ENCODE measurements at places on chromosomes 3 and 15. TPM values are rescaled to one million over a fixed set of nuclear protein-coding genes. Genes with fewer than 3 reads are reported as not detected.

- DNase-seq: no peak
- H3K27ac ChIP-seq: no peak overlapping the region
- no peak overlapping the region for H3K4me3 ChIP-seq
- H3K4me1 ChIP-seq: no peaks in the 10 kb centered on the region
- H3K36me3 ChIP-seq: no peaks in the 10 kb centered on the region
- no peaks in the 10 kb centered on the region for H3K27me3 ChIP-seq
These were observed 16.5 kb upstream of the RGMA start for GRCh38 chr15:93105485-93105884.

GRCh38 chr3:47002171-47003055 lies 22.9 kb downstream of the NBEAL2 start:
- no peak overlapping the region for H3K27ac ChIP-seq
- no peak overlapping the region for H3K4me3 ChIP-seq
- DNase-seq: no peak
- peaks cover 75% of the 10 kb centered on the region for H3K36me3 ChIP-seq
- no peaks in the 10 kb centered on the region for H3K27me3 ChIP-seq

DNA sequence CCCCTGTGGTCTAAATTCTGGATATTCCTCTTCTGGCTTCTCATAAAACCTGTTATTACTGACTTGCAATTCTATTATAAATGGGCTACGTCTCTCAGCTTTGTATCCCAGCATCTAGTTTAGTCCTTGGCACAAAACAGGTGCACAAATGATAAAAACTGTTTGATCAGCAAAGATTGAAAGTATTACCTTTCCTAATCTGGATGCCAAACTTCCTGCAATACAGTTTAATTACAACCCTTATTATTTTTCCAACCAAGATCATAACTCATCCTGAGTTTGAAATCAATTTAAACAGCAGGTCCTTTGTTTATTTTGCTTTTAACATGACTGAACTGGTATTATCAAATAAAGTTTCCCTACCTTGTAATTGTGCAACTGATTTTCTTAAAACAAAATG lies 132.6 kb downstream of the ATP1B3 start:
- no peaks in the 10 kb centered on the region for H3K36me3 ChIP-seq
- H3K4me1 ChIP-seq: no peaks in the 10 kb centered on the region
- no peak overlapping the region for H3K27ac ChIP-seq
- no peak overlapping the region for H3K4me3 ChIP-seq
- H3K27me3 ChIP-seq: no peaks in the 10 kb centered on the region
- no peak for DNase-seq

- H3K27me3 ChIP-seq: no peaks in the 10 kb centered on the region
- no peaks in the 10 kb centered on the region for H3K36me3 ChIP-seq
- peaks cover 61% of the 10 kb centered on the region for H3K4me1 ChIP-seq
- no peak overlapping the region for H3K27ac ChIP-seq
- DNase-seq: no peak
These were observed 30.5 kb downstream of the HERC1 start for GRCh38 chr15:63803106-63803886.

GRCh38 chr15:101065570-101066221 lies 146.5 kb downstream of the LRRK1 start:
- no peak for DNase-seq
- no peaks in the 10 kb centered on the region for H3K27me3 ChIP-seq
- no peak overlapping the region for H3K4me3 ChIP-seq
- H3K27ac ChIP-seq: no peak overlapping the region

DNA sequence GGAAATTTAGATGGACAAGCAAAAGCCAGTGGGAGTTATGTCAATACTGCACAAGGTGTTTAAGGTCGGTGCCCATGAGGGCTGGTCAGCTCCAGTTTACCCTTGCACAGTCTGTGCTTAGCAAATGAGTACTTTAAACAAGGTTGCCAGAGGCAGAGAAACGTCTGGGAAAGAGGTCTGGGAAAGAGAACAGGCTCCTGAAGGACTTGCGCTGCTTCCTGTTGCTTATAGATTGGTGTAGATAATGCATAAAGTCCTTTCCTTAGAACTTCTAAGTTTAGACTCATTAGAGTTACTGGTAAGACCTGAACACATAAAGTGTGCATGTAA lies 162.6 kb upstream of the P2RY1 start:
- DNase-seq: no peak
- H3K4me3 ChIP-seq: no peak overlapping the region
- H3K27ac ChIP-seq: no peak overlapping the region
- no peaks in the 10 kb centered on the region for H3K36me3 ChIP-seq

DNA sequence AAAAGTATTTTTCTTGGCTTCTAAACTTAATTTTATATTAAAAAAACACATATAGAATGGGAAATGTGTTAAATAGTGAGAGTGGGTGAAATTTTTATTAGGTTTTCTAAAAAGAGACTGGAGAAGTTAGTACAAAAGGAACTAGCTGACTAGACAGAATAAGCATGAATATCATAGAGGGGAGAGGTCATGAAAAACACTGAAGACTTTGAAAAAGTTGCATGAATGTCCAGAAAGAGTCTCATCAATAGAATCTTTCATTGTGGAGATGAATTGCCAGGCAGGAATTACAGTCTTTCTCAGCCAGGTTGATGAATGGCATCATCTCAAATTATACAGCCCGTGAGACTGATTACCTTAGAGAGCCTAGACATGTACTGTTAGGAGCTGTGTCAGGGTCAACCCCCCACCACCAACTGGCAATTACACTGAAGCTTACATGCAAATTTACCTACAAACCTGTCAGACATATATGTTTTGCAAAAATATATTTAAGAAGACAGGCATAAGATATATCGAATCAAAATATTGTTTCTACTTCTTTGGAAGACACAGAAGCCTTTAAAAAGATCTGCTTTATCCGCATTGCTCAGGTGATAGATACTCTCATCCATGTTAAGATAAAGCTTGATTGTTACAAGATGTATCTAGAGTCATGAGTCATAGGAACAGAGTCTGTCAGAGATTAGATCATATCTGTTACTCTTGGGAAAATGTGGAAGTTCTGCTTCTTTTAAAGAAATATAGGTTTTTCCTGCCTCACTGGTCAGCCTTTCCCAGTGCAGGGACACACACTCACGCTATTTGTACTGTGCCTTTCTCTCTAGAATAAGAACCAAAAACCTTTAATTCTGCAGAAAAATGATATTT lies 34.8 kb upstream of the PFN2 start:
- no peak overlapping the region for H3K4me3 ChIP-seq
- no peaks in the 10 kb centered on the region for H3K36me3 ChIP-seq
- no peak overlapping the region for H3K27ac ChIP-seq
- no peaks in the 10 kb centered on the region for H3K4me1 ChIP-seq

The ZBTB11 gene
- total RNA-seq: 40.7 TPM

The LYSMD4 gene
- 8.6 TPM for total RNA-seq

The CHD2 gene
- 446 TPM for total RNA-seq

The TLE3 gene
- total RNA-seq: 278 TPM

The ITIH1 gene
- 0.53 TPM for total RNA-seq

Measured in B cell (primary cell).